Psoas muscle (tissue), 8 donors: ENCODE measurements at places on chromosomes 6 and 20. TPM values are rescaled to one million over a fixed set of nuclear protein-coding genes. Genes with fewer than 3 reads are reported as not detected.

Gene MROH8
- 5.5 TPM for total RNA-seq

Gene SLC32A1
- not detected for total RNA-seq

Gene RAB44
- 0.06 TPM for total RNA-seq

Gene CST2
- not detected for total RNA-seq

Gene HDGFL1
- not detected for total RNA-seq

Gene MCCD1
- total RNA-seq: not detected

Gene RIPK1
- total RNA-seq: 7.9 TPM

Gene POLR3F
- 8.4 TPM for total RNA-seq

Gene SLC16A10
- 106 TPM for total RNA-seq
